ENCODE measurements at places on chromosomes 6 and 20. TPM values are rescaled to one million over a fixed set of nuclear protein-coding genes. Genes with fewer than 3 reads are reported as not detected.

The VARS2 gene
- total RNA-seq: 25.2 TPM

The TMEM244 gene
- not detected for total RNA-seq

The NTSR1 gene
- 0.09 TPM for total RNA-seq

GRCh38 chr6:140105857-140106256 is 731.4 kb upstream of the CITED2 start:
- no peak for DNase-seq

DNA sequence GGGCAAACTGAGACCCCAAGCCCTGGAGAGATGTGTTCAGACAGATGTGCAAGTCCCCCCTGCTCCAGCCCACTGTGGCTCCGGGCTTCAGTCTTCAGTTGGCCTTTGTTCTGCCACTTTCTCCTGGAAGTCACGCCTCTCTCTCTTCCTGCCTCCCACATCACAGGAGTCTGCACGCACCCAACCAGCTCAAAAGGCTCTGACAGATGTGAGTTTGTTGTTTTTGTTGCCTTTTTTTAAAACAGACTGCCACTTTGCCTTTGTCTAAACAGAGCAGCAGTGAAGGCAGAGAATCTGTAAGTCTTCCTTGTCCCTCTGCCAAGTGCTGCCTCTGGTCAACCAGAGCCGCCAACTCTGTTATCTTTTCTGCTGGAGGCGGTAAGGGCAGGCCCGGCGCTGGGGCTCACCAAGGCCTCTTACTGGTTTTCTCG is 149.7 kb downstream of the TFAP2C start:
- no peak for DNase-seq

DNA sequence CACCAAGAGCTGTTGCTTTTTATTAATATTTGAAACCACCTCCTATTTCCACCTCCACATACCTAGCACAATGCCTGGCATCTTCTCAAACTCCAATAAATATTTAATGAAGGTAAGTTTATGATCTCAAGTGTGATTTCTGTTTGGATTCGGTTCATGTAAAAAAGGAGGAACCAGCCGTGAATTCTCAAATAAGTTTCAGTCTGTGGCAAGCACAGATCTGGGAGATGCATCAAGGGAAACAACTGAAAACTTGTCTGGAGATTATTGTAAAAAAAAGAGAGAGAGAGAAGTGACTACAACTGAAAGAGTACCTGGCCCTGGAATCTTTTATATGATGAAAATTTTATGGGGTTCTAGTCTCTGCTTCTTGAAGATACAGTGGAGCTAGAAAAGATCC is 52.8 kb upstream of the PNRC1 start:
- DNase-seq: no peak

DNA sequence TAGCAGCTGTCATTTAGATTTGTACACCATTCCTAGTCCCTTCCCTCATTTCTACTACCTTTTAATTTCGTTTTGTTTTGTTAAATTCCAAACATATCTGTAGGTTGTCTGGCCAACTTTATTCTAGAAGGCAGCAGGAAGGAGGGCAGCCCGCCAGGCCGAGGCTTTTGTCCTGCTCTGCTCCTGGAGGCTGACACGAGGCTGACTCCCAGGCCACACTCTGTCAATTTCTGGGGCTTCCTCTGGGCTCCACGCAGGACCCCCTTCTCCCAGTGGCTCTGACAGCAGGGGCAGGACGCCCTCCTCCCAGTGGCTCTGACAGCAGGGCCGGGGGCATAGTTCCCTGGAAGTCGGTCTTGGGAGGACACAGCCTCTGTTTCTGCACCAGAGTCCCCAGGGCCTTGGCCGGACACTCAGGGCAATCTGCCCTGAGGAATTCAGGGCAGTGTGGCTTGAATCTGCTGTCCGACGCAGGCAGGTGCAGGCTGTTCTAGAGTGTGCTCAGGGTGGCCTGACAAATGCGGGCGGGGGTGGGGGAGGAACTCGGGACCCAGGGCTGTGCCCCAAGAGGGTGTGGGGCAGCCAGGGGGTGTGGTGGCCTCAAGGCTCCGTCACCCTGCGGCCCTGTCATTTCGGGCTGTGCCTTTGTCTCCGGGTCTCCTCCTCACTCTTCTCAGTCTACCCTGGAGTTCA is 11.8 kb downstream of the SMOC2 start:
- DNase-seq: no peak

GRCh38 chr6:102038964-102039363 is 645.5 kb downstream of the GRIK2 start:
- no peak for DNase-seq

Data from sciatic nerve (tissue), 2 donors.